NCI-H2171 treated with DMSO at 0.1 percent for 48 hours (cell line): ENCODE measurements at places on chromosomes 2 and 18.
A peak's percentile ranks its signal among the peaks of the same experiment; 100 is the strongest.

GRCh38 chr2:98463988-98464771, 19.5 kb downstream of the INPP4A start:
- no peak for DNase-seq

GRCh38 chr2:112640800-112641675, 4.7 kb upstream of the SLC20A1 start:
- no peak for DNase-seq

DNA sequence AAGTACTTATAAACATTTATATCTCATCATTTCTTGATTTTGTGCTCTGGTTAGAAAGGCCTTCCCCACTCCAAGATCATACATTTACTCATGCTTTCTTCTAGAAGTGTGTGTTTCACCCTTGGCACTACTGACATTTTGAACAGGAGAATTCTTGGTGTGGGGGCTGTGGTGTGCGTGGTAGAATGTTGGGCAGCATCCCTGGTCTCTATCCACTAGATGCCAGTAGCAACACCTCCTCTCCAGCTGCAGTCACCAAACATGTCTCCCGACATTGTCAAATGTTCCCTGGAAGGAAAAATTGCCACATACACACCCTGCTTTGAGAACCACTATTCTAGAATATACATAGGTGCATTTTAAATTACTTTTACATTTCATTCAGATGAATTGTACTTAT, 8.7 kb upstream of the TGIF1 start:
- DNase-seq = peak; percentile 28

DNA sequence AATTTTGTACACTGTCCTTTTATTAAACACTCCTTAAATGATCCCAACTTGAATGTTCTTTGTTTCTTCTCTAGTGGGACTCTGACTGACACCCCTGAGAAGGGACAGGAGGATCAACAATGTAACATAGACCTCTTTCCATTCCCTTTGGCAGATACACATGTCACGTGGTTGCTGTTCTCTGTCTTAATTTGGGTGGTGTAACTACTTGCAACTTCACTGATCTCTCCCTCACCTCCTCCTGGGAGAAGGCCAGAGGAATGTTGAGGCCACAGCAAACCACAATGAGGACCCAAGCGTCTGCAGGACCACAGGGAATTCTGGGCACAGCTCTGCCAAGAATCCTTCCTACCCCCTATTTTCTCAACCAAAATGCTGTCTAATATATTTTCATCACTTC, 205.6 kb downstream of the RTP5 start:
- no peak for DNase-seq

DNA sequence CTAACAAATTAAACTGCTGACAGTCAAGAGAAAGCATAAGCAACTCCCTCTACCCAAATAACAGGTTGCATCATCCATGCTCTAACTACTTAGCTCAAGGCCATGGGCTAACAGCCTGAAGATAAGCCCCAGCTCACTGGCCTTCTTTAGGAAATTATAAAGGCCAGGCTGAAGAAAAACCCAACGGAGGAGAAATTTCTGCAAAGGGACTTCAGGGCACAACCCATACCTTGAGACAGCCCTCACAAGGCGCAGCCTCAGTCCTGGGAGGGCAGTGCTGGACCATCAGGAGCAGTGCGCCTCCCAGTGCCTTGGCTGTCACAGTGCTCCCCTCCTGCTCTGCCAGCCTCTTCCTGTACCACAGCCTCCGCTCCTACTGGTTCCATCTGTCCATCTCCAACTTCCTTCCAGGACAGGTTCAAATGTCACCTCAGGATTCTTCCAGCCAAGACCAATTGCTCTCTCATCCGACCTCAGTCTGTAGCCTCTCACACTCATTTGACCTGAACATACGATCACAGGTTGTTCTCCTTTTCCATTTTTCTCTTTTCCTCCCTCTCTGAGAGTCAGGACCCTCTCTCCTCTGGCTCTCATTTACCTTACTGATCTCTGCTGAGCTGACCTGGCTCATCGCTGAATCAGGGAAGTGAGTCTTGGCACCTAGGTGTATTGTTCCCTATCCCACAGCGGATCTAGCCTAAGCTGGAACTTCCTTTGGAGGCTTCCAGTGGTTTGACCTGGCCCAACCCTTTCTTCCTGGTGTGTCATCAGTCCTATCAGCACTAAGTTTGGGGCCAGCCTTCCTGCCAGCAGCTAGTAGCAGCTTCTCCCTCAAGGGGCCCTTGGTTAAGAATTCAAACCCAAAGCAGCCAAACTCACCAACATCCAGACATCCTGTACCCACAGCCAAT, 1.9 kb downstream of the MCFD2 start:
- no peak for DNase-seq

GRCh38 chr18:34847408-34847807, 137.3 kb downstream of the DTNA start:
- no peak for DNase-seq

- DNase-seq = peak; percentile 16
These were observed 216.5 kb upstream of the SP5 start for GRCh38 chr2:170498619-170499018.

GRCh38 chr2:149330127-149331022, at the start of gene LYPD6:
TSS of gene LYPD6 (plus strand) at chr2:149330587. CDS start at chr2:149437709, 107,122 bp downstream.
- peak; percentile 77 for DNase-seq

DNA sequence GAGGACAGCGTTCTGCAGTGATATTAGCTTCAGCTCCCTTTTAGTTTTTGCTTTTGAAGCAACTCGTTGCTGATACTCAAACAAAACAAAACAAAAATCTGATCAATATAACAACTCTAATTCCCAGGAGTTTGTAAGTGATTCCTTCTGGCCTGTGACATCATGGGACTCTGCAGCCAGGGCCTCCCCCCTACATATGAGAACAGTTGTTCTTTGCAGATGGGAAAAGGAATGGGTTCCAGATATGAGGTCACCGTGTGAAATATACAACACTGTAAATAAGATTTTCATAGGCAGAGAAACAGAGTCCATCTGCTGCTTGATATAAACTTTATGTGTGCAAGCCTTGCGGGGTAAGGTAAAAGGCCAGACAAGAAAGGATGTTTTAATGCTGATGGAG, 56.7 kb downstream of the DIS3L2 start:
- DNase-seq = no peak

- no peak for DNase-seq
These were observed 38.7 kb downstream of the PXDN start for GRCh38 chr2:1705557-1706076.

GRCh38 chr2:192151853-192152252, 42.9 kb downstream of the TMEFF2 start:
- peak; percentile 47 for DNase-seq

GRCh38 chr18:51390702-51391101, 193.2 kb upstream of the MEX3C start:
- no peak for DNase-seq

DNA sequence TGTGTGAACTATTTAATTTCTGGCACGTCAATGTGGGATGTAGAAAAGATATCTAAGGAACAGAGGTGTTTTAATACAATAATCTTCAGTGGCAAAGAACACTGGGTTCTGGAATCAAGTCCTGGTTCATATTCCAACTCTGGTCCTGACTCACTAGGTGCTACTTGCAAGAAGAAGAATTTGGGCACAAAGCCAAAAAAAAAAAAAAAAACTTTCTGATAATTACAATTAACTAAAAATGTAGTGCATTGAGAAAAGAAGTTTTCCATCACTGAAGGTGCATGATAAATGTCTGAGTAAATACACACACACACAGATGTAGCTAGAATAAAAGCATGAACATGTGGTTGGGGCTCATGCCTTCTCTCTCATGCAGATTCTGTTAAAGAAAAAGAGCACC, 424.4 kb upstream of the REG3G start:
- no peak for DNase-seq

DNA sequence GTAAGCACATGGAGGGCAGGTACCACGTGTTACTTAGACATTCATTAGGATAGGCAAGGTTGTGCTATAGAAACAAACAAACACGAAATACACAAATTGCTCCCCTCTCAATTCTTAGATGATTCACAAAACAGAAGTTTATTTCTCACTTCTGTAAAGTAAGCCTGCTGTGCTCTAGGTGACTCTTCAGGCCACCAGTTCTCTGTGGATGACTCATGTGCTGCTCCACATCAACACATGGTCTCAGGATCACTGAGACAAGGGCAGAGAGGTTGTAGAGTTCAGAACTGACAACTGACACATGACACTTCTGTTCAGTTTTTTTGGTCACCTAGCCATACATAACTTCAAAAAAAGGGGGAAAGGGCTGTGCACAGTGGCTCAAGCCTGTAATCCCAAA, 70.6 kb downstream of the DAW1 start:
- DNase-seq = no peak

GRCh38 chr2:44009136-44009735, 13.4 kb upstream of the LRPPRC start:
- no peak for DNase-seq

- no peak for DNase-seq
These were observed 37.7 kb downstream of the BCL11A start for GRCh38 chr2:60515721-60516226.

GRCh38 chr2:61750624-61751023, 103.2 kb downstream of the FAM161A start:
- no peak for DNase-seq

DNA sequence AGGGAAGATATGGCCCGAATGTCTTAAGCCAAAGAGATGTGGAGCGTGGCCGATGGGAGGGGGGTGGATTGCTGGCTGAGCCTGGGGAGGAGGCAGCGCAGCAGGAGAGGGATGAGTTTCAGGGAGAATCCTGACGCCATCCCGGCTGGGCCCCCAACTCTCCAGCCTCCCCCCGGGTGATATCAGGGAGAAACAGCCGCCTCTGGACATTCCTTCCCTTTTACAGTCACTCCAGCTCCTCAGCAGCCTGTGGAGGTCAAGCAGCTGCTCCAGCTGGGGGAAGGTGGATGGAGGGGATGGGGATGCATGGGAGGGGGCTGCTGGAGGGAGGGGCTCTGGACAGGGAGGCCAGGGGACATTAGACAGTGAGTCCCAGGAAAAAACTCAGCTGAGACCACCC, 9.5 kb upstream of the DES start:
- no peak for DNase-seq

GRCh38 chr2:126720638-126721037, 64.7 kb downstream of the GYPC start:
- DNase-seq = no peak

- DNase-seq = no peak
These were observed 28.9 kb downstream of the PRKRA start for GRCh38 chr2:178422097-178422496.

- no peak for DNase-seq
These were observed 57.6 kb downstream of the PXDN start for GRCh38 chr2:1686784-1687105.

DNA sequence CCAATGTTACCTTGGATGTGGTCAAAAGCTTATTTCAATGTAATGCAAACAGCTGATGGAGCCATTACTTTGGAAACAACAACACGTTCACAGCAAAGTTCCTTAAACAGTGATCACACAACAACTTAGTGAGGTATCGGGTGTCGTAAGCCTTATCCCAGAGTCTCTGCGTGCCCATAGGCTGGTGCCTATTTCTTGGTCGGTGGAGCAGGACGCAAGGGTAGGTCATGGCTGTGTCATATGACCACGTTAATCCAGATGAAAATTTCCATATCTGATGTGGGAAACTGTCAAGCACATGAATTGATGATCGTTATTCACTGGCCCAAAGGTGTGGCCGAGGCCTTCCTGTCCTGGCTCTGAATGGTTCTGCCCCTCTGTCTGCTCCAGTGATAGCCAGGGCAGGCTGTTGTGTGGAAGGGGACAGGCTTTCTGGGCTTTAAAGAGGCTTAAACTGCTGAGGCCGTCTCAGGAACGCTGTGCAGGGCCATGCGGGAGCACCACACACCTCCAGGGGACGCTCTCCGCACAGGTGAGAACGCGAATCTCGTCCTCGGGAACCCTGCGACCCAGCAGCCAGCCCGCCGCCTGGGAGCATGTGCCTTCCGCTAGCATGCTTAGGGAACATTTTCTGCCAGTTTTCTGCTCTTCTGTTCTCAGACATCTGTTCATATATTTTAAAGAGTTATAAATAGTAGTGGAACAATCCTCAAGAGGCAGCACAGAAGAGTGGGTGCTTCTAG, 90.6 kb downstream of the KCTD1 start:
- DNase-seq = peak; percentile 83

DNA sequence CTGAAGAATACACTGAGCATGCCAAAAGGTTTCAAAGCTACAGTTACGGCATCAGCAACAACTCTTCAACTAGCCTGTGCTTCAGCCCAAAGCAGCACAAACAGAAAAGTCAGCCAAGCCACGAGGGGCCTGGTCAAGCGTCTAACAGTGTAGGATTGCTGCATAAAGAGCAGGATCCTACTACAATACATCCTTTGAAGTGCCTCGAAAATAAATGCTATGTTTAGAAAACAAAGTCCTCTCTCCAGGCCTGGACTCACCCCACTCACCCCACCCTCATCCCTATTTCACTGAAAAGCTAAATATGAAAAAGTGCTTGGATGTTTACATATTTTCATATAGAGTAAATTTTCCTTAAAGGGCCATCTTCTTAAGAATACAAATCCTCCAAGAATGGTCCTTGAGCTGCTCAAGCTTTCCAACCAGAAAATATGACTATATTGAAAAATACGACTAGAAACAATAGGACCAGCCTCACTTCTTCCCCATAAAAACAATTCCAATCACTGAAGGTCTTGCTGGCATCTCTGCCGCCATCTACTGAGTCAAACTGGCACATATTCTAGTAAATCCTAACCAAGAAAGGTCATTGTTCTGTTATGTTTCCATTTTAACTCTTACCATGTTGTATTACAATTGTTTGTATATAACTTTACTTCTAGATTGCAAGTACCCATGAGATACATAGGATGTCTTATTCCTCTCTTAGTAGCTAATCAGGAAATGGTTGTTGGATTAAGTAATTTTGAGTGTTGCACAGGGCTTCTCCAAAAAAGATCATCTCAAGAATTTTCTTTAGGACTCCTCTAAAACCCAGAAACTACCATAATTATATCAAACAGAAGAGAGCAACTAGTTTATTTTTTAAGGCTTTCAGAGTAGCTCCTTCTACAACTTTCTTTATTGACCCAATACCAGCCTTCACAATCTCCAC, 63.6 kb downstream of the CLHC1 start:
- peak; percentile 85 for DNase-seq

DNA sequence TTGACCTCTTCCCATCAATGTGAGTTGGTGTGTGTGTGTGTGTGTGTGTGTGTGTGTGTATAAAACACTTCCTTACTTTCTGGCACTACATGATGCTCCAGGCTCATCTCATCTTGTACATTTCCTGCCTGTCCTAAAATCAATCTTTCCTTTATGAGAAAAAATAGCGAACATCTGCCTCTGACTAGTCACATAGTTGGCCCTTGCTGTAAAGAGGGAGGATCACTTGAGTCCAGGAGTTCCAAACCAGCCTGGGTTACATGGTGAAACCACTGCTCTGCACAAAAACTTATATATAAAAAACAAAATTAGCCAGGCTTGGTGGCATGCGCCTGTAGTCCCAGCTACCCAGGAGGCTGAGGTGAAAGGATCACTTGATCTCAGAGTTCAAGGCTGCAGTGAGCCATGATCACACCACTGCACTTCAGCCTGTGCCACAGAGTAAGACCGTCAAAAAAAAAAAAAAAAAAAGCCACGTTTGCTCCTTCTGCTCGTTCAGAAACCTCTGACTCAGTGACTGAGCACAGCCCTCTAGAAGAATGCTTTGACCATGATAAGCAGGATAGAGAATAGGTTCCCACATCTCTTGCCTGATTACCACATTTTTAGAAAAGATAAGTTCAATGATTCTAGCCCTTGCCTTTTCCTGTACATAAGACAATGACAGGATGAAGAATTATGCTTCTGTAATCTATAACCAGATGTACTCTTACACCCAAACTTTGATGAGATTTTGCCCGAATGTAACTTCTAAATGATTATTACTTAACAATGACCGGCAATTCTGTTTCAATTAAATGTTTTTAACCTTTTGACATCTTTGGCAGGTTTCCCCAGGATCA, 45.2 kb upstream of the ST3GAL5 start:
- no peak for DNase-seq

GRCh38 chr18:79755496-79756142, 42.1 kb upstream of the KCNG2 start:
- no peak for DNase-seq
